SHP77 treated with DMSO at 0.1 percent for 48 hours (cell line): ENCODE measurements at places on chromosomes 2 and 18.

- DNase-seq: no peak
These were observed 652.0 kb downstream of the PLCL1 start for GRCh38 chr2:198456418-198456817.

- DNase-seq: no peak
These were observed 174.7 kb downstream of the DNER start for GRCh38 chr2:229539628-229540027.

- peak; percentile 96 for DNase-seq
These were observed 510.8 kb downstream of the TRIB2 start for GRCh38 chr2:13227578-13227977.

DNA sequence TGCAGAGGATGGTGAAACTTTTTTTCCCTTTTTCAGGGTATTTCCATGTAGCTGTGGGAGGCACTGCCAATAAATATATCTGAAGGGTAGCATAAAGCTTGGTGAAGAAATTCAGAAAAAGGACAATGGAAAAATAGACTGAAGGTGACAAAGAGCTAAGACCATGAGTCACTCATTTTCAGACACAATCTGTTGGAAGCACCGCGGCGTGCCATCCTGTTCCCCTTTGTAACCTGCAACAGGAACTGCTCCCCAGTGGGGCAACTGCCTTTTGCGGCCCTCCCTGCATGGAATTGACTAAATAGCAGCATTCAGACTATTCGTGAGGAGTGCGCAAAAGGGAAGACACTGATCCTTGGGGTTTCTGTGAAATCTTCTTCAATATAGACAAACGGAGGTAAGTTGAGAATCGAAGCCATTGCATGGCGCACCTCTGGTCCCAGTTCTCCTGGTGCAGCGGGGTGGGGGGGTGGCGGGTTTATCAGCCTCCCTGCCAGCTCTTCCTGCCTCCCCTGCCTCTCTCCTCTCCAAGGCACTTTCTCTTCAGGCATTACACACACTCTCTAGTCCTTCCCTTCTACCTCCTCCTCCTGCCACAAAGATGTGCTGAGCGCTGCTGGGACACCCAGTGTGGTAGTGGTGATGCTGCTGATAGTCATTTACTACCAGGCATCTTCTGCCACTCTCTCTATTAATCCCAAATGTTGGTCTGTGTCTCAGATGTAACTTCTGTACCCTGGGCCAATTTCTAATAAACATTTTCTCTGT lies 126.2 kb upstream of the TMEM200C start:
- no peak for DNase-seq

- no peak for DNase-seq
These were observed 158.9 kb downstream of the DPP4 start for GRCh38 chr2:161915121-161915520.

DNA sequence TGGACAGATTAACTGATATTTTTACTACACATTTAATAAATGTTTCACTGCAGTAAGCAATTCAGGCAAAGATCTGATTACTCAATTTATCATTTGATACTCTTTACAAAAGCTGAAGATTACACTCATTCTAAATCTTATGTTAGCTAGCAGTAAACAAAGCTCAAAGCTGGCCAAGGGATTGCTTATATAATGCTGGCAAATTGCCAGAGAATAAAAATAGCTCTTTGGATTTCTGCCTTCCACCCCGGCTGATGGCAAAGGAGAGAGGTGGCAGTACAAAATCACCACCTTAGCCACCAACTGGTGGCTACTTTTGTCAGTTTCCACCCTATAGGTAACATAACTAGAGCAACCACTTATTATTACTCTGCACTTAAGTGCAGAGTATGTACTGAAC lies 320.5 kb downstream of the FSIP2 start:
- no peak for DNase-seq

- DNase-seq: no peak
These were observed 50.8 kb upstream of the KIF5C start for GRCh38 chr2:148824190-148824589.

- no peak for DNase-seq
These were observed 3.8 kb downstream of the MYL12A start for GRCh38 chr18:3251249-3251962.

GRCh38 chr2:213490087-213490486 lies 205.8 kb downstream of the SPAG16 start:
- DNase-seq: no peak

DNA sequence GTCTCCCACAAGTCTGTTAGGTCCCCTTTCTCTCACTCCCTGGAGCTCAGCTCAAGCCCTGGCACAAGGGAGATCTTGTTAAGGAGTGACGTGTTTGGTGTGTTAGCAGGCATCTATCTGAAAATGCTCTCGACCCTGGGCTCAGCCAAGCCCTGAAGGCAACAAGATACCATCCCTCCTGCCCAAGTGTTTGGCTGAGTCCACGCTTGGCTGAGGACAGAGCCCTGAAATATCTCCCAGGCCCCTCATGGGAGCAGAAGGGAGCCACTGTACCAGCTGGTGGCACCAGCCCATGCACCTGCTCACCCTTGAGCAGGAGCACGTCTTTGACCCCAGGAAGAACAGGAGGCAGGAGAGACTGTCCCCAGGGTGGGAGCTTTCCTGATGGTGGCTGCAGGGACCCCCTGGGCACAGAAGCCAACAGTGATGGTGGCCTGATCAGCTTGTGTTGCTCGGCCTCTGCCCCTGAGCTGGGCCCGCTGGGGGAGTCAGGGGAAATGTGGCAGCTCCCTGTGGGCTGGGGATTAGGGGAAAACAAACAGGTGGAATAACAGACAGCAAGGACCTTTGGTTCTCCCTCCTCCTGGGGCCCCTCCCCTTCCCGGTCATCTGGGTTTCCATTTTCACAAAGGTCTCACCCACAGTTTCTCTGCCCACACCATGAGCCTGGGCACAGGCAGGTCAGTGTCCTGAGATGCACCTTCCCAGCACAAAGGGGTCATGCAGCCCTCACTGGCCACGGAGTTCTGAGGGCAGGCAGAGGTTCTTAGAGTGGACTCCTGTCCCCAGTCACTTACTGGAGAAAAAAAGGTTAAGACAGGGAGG lies 91.6 kb downstream of the RHOB start:
- peak; percentile 27 for DNase-seq

DNA sequence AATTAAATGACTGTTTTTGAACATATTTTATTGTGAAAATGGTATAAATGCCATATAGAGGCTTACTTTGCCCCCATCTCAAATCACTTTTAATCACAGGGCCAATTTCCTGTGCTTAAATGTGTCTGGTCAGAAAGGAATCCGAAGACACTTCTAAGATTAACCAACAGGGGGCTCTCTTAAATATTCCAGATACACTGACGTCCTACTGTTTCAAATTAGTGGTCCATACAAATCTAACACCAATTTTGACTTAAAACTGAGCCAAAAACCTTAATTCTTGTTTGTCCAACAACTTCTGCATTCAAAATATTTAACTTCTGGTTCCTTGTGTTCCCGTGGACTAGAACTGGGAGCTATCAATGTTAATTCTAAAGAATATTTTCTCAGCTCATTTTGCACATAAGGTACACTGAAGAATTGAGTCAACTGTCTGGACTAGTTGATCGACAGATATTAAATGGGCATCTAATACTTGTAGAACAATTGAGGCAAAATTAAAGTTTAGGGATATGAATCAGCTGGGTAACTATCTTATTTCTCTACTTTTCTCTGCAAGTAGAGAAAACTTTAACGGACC lies 557.5 kb downstream of the ARHGAP15 start:
- no peak for DNase-seq

GRCh38 chr2:151379169-151379568 lies 21.8 kb downstream of the TNFAIP6 start:
- DNase-seq: no peak

- no peak for DNase-seq
These were observed 88.9 kb downstream of the POLE4 start for GRCh38 chr2:75047189-75047991.

GRCh38 chr2:97834610-97835009 lies 121.2 kb downstream of the ZAP70 start:
- DNase-seq: no peak

- peak; percentile 98 for DNase-seq
These were observed 43.4 kb upstream of the SEC11C start for GRCh38 chr18:59096098-59096789.

GRCh38 chr2:130871843-130872740 lies 35.4 kb downstream of the ARHGEF4 start:
- DNase-seq: no peak

- no peak for DNase-seq
These were observed 31.0 kb downstream of the SNORC start for GRCh38 chr2:232900811-232901735.

GRCh38 chr18:11516751-11517503 lies 92.5 kb upstream of the SLC35G4 start:
- DNase-seq: no peak

DNA sequence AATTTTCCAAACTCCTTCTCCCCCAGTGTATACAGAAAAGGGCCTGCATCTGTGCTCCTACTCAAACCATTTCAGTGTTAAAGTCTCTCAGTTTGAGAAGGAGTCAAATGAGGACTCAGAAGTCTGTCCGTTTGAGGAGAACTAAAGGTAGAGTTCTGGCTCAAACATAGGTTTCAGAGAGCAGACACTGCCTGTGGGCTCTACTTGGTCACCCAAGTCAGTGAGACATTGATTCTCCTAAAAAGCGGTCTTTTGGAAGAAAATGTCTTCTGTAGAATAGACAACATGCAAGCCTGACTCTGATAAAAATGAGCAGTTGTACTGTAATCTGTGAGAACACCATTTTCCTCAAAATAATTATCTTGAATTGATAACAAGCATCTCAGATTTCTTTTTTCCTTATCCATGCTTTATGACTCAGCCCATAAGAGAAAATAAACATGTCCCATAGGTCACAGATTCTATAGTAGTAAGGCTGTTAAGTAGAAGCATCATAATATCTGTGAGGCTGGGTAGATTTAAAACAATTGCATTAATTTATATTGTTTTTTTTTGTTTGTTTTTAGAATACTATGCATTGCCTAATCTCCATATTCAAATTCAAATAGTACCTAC lies 82.8 kb downstream of the ASXL3 start:
- no peak for DNase-seq

GRCh38 chr2:64945973-64946768 lies 43.0 kb upstream of the SLC1A4 start:
- no peak for DNase-seq

- DNase-seq: no peak
These were observed 98.1 kb downstream of the COL6A3 start for GRCh38 chr2:237315829-237316225.

DNA sequence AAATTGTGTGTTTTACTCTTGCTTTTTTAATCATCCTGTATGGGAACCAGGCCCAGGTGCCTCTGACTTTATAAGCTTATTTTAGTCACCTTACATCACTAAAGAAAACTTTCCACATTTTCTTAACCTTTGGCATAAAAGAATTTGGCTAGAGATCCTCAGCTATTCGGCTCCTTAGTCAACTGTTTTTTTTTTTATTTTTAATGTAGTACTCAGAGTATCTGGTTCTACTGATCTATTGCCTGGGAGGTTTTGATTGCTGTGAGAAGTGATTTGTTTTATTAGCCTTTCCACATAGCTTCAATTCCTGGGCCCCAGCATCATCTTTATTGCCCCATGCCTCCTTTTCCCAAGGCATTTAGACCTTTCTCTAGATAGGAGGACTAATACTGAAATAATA lies 121.0 kb downstream of the MYO1B start:
- no peak for DNase-seq

GRCh38 chr2:149744865-149745264 lies 157.3 kb upstream of the MMADHC start:
- DNase-seq: no peak

DNA sequence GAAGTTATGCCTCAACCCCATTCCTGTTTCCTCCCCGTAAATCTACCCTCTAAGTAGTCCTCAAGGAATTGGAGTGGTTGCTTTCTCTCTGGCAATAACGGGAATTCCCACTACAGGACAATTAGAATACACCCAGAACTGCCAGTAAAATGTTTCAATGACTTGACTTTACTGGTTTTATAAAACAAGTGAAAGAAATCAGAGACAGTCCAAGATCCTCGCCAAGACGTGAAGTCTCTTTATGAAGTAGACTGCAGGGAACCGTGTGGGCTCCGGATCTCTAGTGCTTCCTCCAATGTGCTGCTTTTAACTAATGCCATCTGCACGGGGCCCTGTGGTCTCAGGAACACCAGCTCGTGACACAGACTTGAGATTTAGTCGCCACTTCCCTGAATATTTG lies 101.4 kb downstream of the CPO start:
- DNase-seq: no peak

GRCh38 chr2:39020383-39020782 lies 100.5 kb downstream of the SOS1 start:
- no peak for DNase-seq

GRCh38 chr2:70214953-70215549 lies 24.2 kb upstream of the C2orf42 start:
- no peak for DNase-seq

- DNase-seq: no peak
These were observed 139.2 kb upstream of the MYO3B start for GRCh38 chr2:170038734-170039133.

DNA sequence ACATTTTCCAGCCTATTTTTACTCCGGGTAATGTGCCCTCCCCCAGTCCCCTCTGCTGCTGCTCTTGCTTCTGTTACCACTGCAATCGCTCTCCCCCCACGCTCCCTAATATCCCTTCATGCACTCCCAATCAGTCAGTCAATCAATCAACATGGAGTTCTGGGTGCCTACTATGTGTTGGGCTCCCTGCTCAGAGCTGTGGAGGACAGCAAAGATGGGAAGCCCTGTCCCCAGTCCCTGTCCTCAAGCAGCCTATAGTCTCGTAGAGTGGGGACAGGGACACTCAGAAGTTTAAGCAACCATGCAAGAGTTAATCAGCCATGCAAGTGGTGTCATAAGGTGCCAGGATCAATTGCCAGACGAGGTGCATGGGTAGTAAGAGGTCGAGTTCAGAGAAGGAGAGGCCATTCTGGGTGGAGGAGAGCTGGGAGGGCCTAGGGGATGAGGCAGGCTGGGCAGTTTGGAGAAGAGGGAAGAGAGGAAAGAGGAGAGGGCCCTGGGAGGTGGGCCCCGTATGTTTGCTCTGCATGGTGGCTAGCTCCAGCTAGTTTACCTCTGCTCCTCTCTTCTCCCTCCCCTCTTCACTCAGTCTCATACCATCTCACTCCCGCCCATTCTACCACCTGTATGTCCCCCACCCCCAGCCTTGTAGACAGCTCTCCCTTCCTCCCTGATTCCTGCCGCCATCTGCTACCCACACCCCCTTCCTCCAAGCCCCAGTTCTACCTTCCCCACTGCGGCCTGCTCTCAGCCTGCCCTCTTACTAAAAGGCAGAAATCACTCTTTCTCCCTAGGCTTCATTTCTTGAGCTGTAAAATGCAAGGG lies 3.9 kb downstream of the ASIC4 start:
- no peak for DNase-seq

DNA sequence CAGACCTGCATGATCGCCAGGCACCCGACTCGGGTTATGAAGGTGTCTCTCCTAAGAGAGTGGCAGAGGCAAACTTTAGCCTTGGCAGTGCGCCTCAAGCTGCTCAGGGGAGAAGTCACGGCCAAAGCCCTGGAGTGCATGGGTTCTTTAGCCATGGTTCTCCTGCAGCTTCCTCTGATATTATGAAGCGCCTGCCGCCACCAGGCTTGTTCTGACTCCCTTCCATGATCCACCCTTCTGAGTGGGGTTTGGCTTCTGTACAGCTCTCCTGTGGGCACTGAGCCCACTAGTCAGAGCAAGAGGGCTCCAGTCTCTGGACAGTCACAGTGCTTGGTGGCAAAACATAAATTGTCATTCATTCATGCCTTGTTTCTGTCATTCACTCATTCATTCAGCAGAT lies 25.9 kb upstream of the TMBIM1 start:
- no peak for DNase-seq

- DNase-seq: no peak
These were observed 42.1 kb downstream of the PXDN start for GRCh38 chr2:1702186-1702565.
